ENCODE measurements at places on chromosomes 4 and X.

GRCh38 chrX:32591589-32591988, 619.8 kb downstream of the DMD start:
- DNase-seq = no peak

- no peak for DNase-seq
These were observed 33.7 kb upstream of the MSL3 start for GRCh38 chrX:11724122-11725017.

GRCh38 chr4:14069886-14070285, 442.4 kb upstream of the BOD1L1 start:
- no peak for DNase-seq

- no peak for DNase-seq
These were observed 572.8 kb upstream of the FAM241A start for GRCh38 chr4:111572470-111572869.

Measured in GF-D8 (cell line).